ENCODE measurements at places on chromosomes 6 and 20. TPM values are rescaled to one million over a fixed set of nuclear protein-coding genes. Genes with fewer than 3 reads are reported as not detected.

Gene ADAM33
- not detected for total RNA-seq

Gene SPTLC3
- not detected for total RNA-seq

Gene HECA
- 1.1 TPM for total RNA-seq

Gene HLA-DQB1
- total RNA-seq, result not detected

Gene DNAH8
- total RNA-seq, result not detected

Gene BTNL2
- not detected for total RNA-seq

Gene CRISP2
- not detected for total RNA-seq
